ENCODE measurements at places on chromosomes 2 and 18.
A peak's percentile ranks its signal among the peaks of the same experiment; 100 is the strongest.

DNA sequence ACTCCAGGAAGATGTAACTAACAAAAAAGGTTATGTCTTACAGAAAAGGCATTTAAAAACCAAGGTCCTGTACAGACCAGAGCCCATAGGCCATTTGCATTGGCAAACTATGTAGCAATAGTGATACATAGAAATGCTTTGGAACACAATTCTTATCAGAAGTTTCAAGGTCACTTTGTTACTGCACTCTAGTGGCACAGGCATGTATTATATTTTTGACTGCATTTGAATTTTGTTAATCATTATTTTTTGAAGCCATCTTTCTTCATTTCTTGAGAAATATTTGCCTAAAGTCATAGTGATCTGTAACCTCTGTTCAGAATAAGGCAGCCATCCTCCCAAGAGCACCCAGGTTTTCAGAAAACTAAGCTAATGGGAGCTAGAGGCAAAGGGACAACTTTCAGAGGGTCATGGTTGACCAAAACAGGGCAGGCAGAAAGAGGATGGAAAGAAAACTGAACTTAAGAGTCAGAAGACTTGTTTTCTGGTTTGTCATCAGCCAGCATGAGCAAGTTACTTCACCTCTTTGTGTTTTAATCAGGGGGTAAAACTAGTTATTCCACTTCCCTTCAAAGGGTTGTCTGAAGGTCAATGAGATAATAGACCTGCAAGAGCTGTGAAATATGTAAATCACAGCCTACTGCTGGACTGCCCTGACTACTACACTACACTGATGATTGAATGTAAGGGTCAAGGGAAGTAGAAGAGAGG is 41.5 kb downstream of the SLC38A11 start:
- no peak for DNase-seq

GRCh38 chr18:28193177-28193778 is 16.3 kb upstream of the CDH2 start:
- DNase-seq = no peak

GRCh38 chr2:187748958-187749357 is 194.7 kb upstream of the TFPI start:
- no peak for DNase-seq

DNA sequence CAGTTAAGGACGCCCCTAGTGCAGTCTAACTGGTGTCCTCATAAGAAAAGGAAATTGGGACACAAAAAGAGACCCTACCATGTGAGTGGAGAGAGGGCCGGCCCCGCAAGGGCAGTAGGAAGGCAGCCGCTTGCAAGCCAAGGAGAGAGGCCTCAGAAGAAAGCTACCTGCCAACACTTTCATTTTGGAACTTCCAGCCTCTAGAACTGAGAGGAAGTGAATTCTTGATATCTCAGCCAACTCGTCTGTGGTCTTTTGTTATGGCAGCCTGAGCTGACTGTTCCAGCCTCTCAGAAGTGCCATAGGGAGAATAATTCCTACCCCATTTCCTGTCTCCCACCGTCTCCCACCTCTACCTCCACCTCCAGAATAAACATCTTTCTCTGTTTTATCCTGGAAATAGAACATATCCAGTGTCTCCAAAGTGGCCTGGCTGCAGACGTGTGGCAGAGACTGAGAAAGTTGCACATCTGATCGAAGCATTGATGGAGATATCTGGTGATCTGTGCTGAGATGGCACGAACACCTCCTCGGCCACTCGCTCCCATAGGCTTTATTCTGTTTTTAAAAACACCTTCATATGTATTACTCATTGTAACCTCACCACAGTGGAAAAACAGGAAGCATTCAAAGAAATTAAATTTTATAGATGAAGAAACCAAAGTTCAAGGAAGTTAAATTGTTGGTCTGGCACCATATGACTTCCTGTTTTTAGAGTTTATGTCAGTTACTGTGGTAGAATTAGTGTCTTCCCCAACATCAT is 39.5 kb upstream of the MARCO start:
- DNase-seq = no peak

DNA sequence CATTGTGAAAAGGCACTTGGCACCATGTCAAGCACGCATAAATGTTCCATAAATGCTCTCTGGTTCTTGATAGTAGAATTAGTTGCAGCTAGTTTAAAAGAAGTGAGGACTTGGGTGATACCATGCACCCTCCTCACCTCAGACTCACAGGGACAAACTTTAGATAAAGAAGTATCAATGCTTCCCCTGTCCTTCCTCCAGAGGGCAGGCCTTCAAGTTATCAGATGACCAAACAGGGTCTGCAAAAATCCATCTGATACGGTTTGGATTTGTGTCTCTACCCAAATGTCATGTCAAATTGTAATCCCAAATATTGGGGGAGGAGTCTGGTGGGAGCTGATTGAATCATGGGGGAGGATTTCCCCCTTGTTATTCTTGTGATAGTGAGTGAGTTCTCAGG is 54.1 kb downstream of the C1QL2 start:
- no peak for DNase-seq

GRCh38 chr2:214203744-214204289 is 207.0 kb upstream of the VWC2L start:
- DNase-seq = no peak

DNA sequence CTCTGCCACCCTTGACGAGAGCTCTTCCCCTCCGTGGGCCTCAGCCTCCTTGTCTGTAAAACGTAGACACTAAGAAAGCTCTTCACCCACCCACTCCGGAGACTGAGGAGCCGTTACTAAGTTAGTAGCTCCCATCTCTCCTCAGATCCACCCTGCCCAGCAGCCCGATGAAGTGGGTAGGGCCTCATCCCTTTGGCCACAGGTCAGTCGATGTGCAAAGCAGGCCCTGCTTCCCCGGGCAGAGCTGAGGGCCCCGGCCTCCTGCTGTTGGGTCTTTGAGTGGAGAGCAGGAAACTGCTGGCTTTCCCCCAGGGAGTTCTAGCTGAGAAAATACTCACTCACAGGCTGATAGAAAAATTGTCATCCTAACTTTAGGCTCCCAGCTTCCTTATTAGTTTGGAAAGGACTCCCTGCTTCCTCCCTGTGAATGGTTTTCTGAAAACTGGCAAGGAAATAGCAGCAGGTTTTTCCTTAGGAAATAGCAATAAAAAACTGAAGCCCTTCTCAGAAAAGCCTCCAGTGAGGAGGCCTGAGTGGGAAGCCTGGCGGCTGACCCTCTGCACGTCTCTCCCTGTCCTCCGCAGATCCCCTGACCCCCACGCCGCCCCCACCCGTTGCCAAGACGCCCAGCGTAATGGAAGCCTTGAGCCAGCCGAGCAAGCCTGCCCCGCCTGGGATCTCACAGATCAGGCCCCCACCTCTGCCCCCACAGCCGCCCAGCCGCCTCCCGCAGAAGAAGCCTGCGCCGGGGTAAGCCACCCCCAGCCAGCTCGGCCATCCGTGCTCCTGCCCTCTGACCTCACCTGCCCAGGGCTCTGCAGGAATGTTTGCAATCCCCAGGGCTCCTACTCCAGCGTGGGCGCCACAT is 30.2 kb downstream of the ITGB1BP1 start:
- peak; percentile 27 for DNase-seq

GRCh38 chr2:119788752-119789151 is 29.0 kb downstream of the PTPN4 start:
- DNase-seq = no peak

DNA sequence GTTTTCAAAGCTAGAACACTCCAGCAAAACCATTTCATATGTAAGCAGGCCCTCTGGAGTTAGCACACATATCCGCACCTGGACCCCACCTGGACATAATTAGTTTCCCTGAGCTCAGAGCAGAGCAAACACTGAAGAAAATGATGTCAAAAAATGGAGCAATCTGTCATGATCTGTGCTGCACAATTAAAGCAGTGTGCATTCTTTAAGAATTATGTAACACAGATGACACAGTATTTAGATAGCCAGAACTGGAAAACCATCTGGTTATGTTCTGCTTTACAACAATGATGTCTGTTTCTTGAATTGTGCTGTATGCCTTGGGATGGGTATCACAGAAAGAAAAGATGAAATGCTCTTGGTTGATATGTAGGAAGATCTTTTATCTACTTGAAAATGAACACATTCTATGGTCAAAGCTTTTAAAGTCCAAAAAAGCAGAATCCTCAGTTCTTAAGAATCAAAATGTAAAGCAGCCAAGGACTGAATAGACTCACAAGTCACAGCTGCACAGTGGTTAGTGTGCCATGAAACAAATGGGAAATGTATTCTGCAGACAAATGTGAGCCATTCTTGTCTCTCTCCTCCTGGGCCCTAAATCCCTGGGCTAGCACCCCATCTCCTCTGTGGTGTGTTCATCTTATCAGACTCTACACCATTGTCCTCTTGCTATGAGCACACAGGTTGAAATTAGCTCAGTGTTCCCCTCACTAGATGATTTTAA is 36.8 kb downstream of the HRH4 start:
- DNase-seq = peak; percentile 48

- DNase-seq = no peak
Measured at GRCh38 chr2:56211048-56211447, 27.3 kb downstream of the CCDC85A start.

GRCh38 chr18:66641056-66641455 is 37.2 kb upstream of the CDH19 start:
- no peak for DNase-seq

- DNase-seq = no peak
Measured at GRCh38 chr18:67728364-67728763, 211.8 kb upstream of the DSEL start.

DNA sequence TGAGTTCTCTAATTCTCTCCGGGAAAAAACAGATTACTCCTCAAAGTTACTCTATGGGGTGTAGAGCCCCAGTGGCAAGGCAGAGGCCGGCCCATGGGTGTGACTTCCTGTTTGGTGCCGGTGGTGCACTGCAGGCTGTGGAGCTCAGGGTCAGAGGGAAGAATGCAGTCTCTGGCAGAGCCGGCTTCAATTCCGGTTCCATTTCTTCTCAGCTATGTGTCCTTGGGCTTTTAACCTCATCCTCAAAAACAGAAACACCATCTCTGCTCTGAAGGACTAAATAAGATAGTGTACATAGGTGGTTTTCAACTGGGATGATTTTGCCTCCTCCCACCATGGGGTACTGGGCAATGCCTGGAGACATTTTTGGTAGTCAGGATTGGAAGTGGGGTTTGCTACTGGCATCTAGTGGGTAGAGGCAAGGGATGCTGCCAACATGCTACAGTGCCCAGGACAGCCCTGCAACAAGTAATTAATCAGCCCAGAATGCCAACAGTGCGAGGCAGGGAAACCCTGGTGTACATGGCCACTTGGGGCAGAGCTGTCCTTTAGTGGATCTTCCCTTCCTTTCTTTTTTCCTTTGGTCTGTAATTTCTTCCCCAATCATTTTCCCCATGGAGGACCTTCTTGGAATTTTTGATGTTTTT is 81.2 kb downstream of the INSIG2 start:
- DNase-seq = no peak

- no peak for DNase-seq
Measured at GRCh38 chr2:177797808-177798207, 274.8 kb downstream of the PDE11A start.

GRCh38 chr18:6777509-6777908 is 48.0 kb downstream of the ARHGAP28 start:
- no peak for DNase-seq

DNA sequence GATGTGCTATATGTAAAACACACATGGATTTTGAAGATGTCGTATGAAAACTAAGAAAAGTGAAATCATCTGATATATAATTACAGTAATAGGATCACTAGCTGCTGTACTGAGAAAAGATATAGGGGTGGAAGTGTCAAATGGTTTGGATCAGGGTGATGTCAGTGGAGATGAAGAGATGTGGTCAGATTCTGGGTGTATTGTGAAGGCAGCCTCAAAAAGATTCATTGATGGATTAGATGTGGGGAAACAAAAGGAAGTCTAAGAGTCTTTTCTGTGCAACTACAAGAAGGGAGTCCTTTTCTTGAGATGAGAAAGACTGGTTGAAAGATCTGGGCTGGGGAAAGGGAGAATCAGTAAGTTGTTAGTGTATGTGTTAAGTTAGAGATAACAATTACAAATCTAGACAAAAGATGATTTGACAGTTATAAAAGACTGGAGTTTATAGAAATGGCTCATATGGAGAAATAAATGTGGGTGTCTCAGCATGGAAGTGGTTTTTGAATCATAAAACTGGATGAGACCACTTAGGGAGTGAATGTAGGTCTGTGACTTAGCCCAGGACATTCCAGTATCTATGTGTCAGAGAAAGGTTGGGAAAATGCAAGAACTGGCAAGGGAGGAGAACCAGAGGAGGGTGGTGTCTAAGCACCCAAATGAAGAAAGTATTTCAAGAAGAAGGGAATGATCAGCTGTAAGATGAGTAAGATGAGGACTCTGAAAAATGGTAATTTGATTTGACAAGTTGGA is 347.4 kb downstream of the PARD3B start:
- DNase-seq = no peak

GRCh38 chr2:30453498-30453897 is 6.5 kb downstream of the LCLAT1 start:
- no peak for DNase-seq

DNA sequence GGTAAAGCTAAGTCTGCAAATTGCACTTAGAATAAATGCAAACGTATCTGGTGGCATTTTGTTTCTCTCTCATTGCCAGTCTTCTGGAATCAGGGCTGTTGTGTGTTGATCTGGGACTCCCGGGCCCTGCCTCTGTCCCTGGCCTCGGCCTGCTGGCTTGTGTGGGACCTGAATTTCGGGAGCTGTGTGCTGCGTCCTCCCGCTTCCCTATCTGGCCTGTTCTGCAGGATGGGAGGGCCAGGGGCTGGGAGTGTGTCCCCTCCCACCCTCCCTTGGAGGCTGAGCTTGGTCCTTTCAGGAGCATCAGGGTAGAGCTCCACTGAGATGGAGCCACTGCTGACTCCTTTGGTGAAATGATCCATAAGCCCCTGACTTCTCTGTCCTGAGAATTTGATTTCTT is 118.5 kb downstream of the ACKR3 start:
- DNase-seq = no peak

DNA sequence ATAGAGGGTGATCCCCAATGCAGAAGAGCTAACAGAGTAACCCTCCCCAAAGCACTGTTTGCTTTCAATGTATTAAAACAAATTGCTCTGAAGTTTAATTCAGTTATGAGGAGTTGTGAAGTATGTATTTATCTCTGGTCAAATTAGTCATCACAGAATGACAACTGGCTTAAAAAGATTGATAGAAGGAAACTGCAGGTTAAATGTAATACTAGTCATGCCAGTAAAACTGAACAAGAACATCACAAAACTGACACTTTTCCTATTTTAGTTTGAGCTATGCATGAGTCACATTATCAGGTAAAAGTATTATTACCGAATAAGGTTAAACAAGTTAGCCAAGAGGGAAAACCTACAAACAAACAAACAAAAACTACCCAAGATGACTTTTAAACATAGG is 99.0 kb upstream of the ACVR1C start:
- DNase-seq = no peak

- no peak for DNase-seq
Measured at GRCh38 chr2:121774235-121774634, 18.8 kb downstream of the TSN start.
